ENCODE measurements at places on chromosomes 12 and 14.
A peak's percentile ranks its signal among the peaks of the same experiment; 100 is the strongest.

- ATAC-seq, result peak; percentile 51
These were observed 43.1 kb downstream of the DNAH10 start for GRCh38 chr12:123805173-123805572.

DNA sequence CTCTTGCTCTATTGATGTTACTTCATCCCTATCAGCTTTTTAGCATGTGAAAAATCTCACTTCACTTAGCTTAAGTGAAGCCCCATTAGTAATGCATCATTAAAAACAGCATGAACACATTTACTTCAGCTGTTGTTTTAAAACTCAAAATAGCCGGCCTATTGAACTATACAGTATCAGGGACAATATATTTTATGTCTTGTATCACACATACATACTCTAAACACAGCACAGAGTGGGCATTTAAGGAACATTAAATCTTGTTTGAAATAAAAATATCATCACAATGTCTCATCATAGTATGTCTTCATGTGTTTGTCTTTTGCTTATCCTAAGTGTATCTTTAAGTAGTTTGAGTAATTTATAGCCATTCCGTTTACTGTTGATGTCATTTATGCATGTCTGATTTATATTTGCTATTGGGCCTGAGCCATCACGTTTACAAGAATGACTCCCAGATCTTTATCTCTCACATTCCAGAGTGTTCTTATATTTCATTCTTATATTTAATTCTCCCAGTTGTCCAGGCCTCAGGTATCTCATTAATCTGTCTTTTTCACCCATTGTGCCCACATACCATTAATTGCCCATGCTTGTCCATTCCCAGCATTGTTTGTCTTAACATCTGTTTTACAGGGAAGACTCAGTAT is 57.5 kb downstream of the ARHGAP5 start:
- no peak for ATAC-seq

DNA sequence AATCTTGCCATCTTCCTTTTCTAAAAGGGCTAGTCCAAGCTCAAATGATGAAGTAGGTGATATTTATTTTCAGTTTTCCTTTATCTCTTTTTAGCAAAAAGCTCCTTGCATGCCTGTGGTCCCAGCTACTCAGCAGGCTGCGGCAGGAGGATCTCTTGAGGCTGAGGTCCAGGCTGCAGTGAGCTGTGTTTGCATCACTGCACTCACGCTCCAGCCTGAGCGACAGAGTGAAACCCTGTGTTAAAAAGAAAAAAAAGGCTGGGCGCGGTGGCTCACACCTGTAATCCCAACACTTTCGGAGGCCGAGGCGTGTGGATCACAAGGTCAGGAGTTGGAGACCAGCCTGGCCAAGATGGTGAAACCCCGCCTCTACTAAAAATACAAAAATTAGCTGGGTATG is 5.0 kb downstream of the TMEM116 start:
- ATAC-seq, result no peak

DNA sequence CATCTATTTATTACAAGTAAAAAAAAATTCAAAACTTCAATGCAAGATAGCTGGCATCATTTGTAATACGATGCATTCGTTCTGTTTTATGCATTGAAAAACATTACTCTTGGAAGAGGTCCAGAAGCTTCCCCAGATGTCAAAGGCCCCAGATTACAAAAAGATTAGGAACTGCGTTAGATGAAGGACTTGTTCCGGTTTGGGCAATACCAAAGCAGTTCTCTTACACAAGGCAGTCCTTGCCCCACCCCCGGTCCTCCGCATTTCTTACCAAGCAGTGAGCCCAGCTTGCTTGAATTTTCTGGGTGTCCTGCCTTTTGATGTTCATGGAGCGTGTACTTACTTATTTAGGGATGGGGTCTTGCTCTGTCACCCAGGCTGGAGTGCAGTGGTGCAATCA is 4.8 kb upstream of the HVCN1 start:
- ATAC-seq, result no peak

GRCh38 chr12:105949391-105949790 is 189.4 kb downstream of the NUAK1 start:
- no peak for ATAC-seq

DNA sequence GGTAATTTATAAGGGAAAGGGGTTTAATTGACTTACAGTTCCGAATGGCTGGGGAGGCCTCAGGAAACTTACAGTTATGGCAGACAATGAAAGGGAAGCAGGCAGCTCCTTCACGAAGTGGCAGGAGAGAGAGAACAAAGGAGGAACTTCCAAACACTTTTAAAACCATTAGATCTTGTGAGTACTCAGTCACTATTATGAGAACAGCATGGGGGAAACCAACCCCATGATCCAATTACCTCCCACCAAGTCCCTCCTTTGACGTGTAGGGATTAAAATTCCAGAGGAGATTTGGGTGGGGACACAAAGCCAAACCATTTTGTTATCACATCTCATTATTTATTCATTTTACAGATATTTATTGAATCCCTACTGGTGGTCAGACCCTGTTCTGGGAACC is 822.8 kb downstream of the GALC start:
- no peak for ATAC-seq

DNA sequence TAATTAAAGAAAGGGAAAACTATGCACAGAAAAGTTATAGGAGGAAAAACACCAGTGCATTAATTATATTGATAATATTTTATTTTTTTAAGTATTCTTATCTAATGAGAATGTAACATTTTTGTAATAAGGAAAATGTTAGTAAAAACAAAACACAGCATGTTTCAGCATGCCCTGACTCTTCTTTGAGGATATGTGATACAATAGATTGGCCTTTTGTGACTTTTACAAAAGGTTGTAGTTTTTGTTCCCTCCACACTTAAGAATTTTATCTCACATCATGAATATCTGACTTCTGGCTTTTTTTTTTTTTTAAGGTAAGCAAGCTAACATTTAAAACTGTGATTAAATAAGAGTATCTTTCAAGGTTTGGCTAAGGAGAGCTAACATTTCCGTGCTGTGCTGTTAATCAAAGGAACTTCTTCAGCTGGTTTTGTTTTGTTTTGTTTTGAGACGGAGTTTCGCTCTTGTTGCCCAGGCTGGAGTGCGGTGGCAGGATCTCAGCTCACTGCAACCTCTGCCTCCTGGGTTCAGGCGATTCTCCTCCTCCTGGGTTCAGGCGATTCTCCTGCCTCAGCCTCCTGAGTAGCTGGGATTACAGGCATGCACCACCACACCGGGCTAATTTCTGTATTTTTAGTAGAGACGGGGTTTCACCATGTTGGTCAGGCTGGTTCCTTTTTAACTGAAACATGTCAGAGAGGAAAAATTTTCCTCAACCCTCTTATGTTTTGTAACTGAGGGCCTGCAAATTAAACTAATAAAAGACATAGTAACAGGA is 30.8 kb upstream of the RESF1 start:
- peak; percentile 77 for ATAC-seq

DNA sequence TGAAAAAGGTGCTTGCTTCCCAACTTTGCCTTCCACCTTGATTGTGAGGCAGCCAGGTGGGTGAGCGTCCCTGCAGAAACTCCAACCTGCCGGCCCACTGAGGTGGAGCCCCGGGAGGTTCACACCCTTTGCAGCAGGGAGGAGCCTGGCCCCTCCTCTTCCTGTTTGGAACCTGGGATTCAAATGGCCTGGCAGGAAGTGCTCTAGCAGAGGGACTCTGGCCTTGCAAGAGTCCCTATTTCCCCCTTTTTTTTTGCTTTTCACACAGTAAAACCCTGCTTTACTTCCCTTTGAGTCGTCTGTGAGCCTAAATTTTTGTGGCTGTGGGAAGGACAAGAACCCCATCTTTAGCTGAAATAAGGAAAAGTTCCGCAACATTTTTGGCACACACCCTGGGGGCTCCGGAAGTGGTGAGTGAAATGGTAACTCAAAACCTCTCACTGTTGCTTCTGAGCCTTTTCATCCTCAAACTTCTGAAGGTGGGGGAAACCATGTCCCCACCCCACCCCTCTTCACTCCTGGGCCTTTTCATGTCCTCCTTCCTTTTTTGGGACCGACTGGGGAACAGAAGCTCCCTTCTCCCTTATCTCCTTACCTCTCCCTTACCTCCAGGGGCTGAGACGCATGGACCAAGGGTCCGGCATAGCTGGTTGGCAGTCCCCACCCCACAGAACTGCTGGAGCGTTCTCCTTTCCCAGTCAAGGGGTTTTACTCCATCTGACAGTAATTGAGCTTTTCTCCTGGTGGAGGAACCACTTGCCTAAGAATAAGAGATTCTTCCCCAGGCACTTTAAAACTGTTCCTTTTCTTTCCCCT is 102.0 kb downstream of the KCNMB4 start:
- ATAC-seq, result peak; percentile 76

- ATAC-seq, result no peak
These were observed 484.8 kb downstream of the EGLN3 start for GRCh38 chr14:33465846-33466700.

DNA sequence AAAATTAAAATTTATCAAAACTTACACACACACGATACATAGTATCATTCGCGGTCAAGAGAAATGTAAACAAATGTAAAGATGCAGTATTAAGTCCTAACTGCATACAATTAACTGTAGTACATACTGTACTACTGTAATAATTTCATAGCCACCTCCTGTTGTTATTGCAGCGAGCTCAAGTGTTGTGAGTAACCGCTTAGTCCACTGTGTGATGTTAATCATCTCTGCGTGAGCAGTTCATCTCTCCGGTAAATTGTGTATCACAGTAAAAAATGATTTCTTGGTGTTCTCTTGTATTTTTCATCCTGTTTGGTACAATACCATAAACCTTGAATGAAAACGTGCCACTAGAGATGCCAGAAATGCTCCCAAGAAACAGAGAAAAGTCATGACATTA is 6.5 kb downstream of the EPS8 start:
- no peak for ATAC-seq

DNA sequence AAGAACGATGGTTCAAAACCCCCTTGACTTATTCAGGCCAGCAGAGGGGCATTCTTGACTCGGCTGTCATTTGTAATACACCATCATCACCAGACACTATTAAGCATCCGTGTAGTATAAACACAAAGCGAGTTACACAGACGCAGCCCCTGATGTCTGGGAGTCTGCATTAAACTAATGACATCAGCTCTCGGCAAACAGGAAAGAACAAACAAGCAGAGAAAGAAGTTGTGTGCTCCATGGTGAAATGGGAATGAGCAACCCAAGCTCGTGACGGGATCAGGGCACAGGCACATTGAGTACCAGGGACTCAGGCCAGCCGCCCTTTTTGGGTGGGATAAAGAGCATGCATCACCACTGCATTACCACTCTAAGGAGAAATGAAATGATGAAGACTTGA is 460.1 kb downstream of the MED13L start:
- no peak for ATAC-seq

DNA sequence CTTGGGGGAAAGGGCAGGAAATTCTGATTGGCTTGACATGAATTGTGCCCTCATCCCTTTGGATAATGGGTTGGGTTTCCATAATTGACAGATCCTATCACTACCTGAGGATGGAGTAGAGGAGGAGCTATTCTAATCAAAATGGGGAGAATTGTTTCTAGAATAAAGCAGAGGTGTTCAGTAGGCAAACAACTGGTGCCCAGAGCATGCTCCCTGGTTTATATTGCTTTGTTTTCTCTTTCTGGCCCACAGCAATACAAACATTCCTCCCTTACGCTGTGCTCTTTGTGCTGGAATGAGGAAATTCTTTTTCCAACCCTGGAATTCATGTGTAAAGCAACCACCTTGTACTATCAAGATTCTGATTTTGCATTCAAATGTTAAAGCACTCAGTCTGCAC is 147.4 kb downstream of the RASSF9 start:
- no peak for ATAC-seq

- ATAC-seq, result no peak
These were observed 181.0 kb upstream of the TBX3 start for GRCh38 chr12:114864837-114865551.

- ATAC-seq, result no peak
These were observed 102.2 kb downstream of the RASSF9 start for GRCh38 chr12:85733984-85734383.

All from stimulated activated memory B cell treated with anti-CD40 and anti-IgM and Interleukin-4, amounts not matched to agents 10 μg/mL and 1 μg/mL and 100 μg/mL, for 72 hours (primary cell).